ENCODE measurements at places on chromosomes 2 and 18.

DNA sequence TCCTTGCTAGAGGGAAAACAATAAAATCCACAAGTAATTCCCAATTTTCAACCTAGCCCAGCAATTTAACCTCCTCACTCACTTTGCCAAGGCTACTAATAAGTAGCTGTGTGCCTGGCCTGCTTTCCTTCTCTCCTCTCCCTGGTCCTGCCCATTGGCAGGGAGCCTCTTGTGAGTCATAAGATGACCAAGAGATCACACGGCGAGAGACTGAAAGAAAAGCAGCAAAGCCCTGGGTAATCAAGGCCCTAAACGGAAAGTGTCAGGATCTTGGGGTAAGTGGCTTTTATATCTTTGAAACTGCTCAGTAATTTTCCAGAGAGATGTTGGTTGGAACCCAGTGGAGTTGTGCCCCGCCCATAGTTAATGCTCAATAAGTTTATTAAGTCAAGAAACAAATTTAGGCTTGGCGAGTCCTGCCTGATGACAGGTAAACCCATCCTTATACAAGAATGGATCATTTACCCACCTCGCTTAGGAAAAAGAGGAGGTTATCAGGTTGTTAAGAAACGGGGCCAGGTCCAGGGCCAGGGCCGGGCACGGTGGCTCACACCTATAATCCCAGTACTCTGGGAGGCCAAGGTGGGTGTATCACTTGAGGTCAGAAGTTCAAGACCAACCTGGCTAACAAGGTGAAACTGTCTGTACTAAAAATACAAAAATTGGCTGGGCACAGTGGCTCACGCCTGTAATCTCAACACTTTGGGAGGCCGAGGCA lies 10.0 kb upstream of the ADAM17 start:
- peak; percentile 93 for DNase-seq

DNA sequence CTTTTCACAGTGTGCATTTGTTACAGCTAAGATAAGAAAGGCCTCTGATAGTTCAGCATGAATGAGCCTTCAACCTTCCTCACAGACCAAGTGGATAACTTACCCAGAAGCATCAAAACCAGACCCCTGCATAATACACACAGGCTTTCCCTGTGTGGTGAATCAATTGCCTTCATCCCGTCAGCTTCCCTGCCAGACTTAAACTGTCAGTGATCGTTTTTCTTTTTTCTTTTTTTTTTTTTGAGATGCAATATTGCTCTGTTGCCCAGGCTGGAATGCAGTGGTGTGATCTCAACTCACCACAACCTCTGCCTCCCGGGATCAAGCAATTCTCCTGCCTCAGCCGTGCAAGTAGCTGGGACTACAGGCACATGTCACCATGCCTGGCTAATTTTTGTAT lies 20.5 kb upstream of the SLC35F5 start:
- peak; percentile 34 for DNase-seq

DNA sequence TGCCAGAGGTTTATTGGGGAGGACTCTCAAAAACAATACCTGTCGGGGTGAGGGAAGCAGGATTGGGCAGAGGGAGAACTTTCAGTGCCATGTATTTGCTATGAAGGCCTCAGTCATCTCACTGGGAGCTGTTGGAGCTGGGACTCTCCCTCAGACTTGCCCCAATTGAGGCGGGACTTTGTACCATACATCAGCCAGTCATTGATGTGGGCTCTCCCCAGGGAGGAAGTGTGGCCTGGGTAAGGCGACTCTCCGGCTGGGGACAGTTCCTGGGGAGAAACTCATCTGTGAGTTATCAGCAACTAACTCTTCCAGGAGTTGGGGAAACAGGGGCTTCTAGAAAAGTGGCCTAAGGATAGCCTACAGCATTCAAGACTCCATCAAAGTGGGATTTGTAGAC lies 66.5 kb downstream of the FTCDNL1 start:
- no peak for DNase-seq

DNA sequence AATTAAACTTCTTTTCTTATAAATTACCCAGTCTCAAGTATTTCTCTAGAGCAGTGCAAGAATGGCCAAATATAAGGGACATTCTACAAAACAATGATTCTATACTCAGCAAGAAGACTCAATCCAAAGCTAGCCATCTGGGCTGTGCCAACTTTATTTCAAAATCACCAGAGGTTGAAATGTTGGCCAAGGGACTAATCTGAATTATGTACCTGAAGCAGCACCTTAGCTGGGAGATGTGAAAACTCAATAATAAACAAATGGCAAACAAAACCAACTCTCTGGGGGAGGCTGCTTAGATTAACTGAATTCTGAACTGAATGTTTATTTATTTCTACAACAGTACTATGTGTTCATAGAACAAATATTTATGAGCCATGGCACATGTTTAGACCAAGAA lies 251.3 kb downstream of the RDH14 start:
- no peak for DNase-seq

- no peak for DNase-seq
Measured at GRCh38 chr18:63467699-63468098, 9.1 kb upstream of the SERPINB5 start.

DNA sequence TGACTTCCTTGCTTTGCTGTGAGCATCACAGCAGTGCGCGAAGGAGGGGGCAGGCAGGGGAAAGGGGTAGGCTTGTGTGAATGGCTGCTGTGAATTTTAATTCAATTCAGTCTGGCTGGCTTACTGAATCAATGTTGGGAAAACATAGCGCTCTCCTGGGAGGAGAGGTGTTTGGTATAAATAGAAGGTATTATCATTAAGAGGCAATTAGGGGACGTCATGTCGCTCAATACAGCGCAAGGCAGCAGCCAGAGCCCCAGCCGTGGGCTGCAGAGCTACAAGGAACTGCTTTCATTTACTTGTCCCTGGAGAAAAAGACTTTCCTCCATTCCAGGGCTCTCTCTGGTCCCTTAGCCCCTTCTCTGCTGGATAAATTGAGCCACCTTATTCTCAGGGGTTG lies 181.4 kb upstream of the MSH6 start:
- no peak for DNase-seq

DNA sequence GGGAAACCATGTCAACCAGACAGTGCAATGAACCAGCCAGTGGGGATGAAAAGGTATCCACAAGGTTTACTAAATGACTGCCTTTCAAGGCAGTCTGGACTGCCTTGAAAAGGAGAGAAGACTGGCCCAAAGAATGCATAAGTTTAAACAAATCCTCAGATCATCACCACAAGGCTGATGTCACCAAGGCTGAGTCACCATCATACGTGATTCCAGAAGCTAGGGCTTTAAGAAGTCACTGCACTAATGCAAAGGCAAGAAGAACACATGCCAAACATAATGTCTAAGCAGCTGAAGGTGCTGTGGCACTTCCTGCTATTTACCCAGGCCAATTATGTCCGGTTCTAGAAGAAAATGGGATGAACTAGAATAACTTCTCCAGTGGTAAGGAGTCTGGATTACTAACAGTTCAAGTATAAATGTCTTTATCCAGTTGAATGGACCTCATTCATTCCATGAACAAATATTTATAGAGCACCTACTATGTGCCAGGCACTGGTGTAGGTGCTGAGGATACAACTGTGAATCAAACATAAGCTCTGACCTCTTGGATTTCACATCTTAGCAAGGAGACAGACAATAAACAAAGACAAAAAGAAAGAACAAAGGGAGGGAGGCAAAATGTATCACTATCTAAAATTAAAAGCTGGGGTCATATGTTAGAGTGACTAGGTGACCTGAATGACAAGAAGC lies 37.6 kb upstream of the ONECUT2 start:
- DNase-seq, result peak; percentile 31

GRCh38 chr2:174325373-174326160 lies 9.2 kb upstream of the SP9 start:
- no peak for DNase-seq

DNA sequence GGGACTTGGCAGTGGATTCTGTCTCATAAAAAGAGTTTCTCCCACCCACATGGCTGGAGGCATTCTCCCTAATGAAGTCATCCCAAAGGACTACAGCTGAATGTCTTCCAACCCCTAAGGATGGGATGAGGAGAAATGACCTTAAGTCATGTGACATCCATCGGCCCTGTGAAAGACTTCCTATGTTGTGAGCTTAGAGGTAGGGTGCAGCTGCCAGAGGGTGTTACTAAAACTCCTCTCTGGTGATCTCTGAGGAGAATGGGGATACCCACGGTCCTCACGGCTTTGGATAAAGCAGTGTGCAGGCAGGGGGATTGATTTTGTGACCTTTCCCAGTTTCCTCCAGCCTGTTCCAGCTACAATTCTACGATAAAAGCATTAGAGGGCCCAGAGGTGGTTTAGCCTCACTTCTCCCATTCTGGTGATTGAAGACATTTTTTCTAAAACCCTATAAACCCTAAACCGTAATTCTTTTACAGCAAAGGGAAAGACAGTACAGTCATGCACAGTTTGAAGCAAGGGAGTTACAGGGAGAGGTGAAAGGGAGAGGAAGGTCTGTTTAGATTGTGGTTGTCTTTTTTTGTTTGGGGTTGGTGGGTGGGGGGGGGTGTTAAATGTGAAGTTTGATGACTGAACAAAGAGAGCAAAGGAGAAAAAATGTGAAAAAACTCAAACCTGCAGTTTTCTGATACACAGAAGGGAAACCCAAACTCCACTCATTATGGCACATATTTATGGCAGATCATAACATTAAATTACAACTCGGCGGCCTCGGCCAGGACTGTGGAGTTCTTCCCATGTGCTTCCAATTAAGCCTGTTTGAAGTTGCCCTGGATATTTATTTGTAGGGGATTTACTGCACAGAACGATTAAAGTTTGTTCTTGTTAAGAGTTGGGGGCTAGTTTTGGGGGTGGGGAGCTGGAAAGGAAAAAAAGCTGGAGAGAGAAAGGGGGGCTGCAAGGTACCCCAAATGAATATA lies 26.6 kb upstream of the SLC14A2 start:
- DNase-seq, result peak; percentile 19

DNA sequence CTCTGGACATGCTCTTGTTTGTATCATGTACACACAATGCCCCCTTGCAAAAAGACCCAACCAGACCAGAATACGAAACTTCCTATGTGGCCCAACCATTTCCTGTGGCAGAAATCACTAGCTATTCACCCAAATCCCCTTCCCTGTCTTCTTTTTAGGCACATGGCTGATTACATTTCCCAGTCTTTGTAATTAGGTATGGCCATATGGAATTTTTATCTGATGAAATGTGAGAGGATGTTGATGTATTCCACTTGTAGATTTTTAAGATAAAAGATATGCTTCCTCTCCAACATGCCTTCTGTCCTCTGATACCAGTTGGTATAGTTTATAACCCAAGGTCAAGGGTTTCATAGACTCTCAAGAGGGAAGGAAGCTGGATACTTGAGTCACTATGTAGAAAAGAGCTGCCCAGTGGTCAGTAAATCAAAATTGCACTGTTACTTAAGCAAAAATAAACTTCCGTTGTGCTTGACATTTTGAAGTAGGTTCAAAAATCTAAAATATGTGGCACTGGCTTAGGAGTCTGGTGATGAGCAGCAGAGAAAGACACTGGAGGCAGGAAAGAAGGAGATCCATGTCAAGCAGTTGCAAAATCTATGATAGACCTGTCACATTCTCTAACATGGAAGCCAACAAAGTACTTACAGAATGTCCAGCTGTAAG lies 297.4 kb downstream of the SMAD2 start:
- no peak for DNase-seq

GRCh38 chr2:215415820-215416577 lies 19.9 kb downstream of the FN1 start:
- DNase-seq, result no peak

- no peak for DNase-seq
Measured at GRCh38 chr2:29475499-29475898, 360.3 kb downstream of the CLIP4 start.

GRCh38 chr2:15765686-15766302 lies 174.1 kb downstream of the DDX1 start:
- DNase-seq, result no peak
